CD8-positive, alpha-beta memory T cell (primary cell): ENCODE measurements at places on chromosomes 11 and 22.
A peak's percentile ranks its signal among the peaks of the same experiment; 100 is the strongest.

GRCh38 chr11:111938687-111939160, 1.6 kb downstream of the DIXDC1 start:
- peak; percentile 15 for DNase-seq

- DNase-seq, result no peak
Observed at GRCh38 chr11:26730414-26731083, 8.7 kb upstream of the SLC5A12 start.

GRCh38 chr11:96033095-96033494, 109.2 kb upstream of the MTMR2 start:
- DNase-seq, result no peak

DNA sequence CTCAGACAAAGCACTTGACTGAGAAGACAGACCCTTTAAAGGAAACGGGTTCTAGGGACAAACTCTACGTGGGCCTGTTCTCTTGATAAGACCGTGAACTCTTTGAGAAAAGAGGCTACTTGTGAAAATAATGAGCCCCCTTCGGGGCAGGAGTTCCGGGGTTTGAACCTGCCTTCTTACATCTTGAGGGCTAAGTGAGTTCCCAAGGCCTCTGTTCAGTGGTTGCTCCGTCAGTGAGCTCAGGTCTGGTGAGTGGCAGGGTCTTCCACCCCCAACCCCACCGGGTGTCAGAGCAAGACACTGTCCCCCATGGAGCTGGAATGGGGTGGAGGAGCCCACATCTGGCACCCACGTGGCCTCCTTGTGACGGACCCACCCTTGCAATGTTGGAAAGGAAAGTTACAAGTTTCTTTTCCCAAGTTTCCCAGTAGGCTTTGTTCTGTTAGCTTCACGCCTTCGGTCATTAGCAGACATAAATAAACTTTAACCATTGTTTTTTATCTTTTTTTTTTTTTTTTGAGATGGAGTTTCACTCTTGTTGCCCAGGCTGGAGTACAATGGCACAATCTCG, 6.3 kb upstream of the SAMM50 start:
- DNase-seq, result no peak

DNA sequence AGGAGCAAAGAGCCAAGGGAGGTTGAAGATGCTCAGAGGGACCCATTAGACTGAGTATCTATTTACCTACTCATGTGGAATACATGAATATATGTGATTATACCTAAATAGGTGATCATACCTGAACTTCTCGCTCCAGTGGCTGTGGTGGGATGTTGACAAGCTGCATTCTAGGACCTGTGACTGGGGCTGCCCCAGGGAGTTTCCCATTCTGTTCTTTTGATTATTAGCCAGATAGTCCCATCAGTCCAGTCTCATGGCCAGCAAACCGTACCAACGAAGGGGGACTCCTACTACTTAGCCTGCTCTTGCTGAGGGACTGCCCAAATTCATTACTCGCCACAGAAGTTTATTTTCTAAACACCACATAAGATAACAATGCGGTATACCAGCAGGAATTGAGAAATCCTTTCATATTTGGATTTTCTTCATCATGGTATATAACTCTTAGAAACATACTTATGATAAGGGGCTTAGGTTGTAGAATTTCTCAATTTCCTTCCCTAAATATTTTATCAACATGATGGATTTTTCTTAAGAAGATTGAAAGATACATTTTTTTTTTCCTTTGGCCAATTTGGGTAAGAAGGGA, 273.9 kb downstream of the NTM start:
- DNase-seq, result no peak

DNA sequence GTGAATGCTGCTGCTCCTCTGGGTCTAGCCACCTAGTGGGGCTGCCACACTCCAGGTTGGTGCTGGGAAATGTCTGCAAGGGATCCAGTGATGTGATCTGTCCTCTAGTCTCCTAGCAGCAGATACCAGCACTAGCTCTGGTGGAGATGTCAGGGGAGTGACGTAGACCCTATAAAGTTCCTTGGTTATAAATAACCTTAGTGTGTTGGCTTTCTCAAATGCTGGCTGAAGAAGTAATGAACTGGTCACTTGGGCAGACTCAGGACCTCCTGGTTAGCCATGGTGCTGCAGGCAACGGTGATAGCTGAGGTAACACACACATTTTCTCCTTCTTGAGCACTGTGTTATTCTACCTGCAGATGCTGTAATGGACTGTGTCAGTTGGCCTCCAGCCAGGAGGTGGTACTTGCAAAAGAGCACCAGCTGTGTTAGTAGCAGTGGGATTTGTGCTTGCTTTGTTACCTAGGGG, 35.5 kb downstream of the BBOX1 start:
- DNase-seq, result no peak

DNA sequence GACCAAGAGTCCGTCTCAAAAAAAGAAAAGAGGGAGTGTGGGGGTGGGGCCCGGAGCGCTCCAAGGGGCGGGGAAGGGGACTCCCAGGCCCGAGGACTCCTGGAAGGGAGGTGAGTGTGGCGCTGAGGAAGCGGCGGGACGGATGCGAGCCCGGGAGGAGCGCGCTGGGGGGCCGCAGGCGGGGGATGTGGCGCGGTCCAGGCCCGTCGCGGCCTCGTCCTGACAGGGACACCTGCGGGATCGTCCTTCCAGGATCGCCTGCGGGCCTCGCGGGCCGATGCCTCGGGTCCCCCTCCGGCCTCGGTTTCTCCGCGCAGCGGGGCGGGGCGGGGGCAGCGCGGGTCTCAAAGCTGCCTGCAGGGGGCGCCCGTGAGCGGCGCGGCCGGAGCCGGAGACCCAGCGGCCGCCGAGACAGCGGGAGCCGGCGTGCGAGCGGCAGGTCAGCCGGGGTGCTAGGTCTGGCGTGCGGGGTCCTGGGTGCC, 3.8 kb upstream of the ADORA2A start:
- peak; percentile 73 for DNase-seq

DNA sequence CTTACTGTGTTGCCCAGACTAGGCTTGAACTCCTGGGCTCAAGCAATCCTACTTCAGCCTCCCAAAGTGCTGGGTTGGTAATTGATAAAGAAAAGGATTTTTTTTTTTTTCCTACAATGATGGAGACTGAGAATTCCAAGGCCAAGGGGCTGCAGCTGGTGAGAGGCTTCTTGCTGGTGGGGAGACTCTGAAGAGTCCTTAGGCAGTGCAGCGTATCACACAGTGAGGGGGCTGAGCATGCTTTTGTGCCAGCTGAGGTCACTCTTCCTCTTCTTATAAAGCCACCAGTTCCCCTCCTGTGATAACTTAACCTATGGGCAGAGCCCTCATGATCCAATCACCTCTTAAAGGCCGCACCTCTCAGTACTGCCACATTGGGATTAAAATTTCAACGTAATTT, 28.2 kb upstream of the CCDC81 start:
- DNase-seq, result no peak

DNA sequence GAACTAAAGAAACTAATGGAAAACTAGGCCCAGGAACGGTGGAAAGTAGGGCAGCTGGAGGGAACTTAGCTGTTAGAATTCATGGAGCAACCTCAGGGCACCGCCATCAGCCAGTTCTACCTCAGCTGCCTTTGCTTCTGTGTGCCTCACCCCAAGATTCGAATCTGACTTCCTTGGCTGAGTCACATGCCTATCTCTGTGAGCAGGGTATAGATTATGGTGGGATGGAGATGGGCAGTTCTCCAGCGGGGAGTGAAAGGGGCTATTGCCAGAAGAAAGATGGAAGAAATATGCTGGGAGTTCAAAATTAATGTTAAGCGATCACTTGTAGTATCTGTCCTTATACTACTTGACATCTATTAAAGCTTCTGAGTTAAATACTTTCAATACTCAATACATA, 18.9 kb upstream of the VWA5A start:
- DNase-seq, result no peak

GRCh38 chr11:112255067-112255720, 5.5 kb downstream of the PLET1 start:
- no peak for DNase-seq

DNA sequence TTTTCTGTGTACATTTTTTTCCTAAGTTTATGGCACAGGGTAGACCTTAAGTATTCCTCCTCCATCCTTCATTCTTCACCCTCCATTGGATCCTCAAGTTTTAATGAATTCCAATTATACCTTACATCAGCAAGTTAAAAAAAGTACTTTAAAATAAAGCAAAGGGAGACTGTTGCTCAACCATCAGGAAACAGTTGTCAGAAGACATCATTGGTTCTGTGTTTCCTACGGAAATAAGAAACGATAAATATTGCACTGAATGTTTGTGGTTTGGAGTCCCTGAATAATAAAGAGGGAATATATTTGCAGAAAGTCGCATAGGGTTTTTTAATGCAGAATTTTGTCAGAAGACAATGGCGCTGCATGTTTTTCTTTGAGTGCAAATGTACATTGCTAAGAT, 28.1 kb upstream of the LDHA start:
- no peak for DNase-seq

- DNase-seq, result no peak
Observed at GRCh38 chr11:96393753-96394348, 4.0 kb downstream of the JRKL start.

- DNase-seq, result no peak
Observed at GRCh38 chr22:29840498-29840897, 2.4 kb upstream of the ASCC2 start.

DNA sequence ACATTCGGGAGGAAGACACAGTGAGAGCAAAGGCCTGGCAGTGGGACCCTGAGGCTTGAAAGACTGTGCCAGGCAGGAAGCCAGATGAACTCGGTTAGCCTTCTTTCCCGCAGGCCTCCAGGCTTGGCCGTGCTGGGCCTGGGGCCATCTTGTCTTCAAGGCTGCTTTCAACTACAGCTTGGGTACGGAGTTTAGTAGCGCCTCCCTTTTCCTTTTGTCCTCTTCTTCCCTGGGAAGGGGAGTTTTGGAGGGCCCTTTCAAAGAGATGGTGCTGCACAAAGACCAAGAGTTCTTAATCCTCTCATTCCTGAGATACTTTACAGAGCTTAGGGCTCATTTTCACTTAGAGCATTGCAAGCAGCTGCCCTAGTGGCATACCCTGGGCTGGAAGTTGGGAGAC, 87.5 kb downstream of the TP53I11 start:
- no peak for DNase-seq

- DNase-seq, result no peak
Observed at GRCh38 chr22:39543095-39543494, 10.5 kb upstream of the RPS19BP1 start.

GRCh38 chr11:12719221-12719620, 45.0 kb downstream of the TEAD1 start:
- no peak for DNase-seq

DNA sequence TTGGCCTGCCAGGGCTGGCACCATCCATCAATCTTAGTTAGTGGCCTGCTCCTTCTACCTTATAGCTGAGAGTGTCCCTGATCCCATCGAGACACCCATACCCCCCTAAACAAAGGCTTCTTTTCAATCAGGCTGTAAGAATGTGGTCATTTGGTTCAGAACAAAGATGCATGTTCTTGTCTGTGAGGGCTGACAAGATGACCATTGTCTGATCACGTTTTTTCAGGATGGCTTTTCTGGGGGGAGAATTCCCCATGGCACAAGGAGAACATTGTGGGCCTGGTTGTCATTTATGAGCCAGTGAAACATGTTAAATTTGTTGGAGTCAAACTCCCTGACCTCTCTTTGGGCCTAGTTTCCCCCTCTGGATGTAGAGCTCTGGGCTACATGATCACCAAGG, 160.4 kb downstream of the INSC start:
- DNase-seq, result no peak

DNA sequence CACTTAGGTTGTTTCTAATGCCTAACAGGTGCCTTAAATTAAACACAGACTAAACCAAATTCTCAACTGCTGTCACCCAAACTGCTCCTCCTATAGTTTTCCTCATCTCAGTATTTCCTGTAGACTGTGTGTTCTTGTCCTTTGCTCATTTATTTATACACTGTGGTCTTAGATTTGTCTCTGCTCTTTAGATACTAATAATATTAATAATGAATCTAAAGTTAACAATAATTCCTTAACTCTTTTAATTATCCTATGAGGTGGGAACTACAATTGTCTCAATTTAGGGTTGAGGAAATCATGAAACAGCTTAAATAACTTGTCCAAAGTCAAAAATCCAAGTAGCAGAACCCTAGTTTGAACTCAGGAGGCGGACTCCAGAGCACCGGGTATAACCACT, 43.9 kb upstream of the YPEL1 start:
- no peak for DNase-seq

DNA sequence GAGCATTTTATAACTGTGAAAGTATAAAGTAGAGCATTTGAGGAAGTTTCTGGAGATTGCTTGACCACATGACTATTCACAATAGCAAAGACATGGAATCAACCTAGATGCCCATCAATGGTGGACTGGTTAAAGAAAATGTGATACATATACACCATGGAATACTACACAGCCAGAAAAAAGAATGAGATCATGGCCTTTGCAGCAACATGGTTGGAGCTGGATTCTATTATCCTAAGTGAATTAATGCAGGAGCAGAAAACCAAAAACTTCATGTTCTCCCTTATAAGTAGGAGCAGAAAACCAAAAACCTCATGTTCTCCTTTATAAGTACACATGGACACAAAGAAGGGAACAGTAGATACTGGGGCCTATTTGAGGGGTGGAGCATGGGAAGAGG, 30.3 kb downstream of the UVRAG start:
- no peak for DNase-seq

DNA sequence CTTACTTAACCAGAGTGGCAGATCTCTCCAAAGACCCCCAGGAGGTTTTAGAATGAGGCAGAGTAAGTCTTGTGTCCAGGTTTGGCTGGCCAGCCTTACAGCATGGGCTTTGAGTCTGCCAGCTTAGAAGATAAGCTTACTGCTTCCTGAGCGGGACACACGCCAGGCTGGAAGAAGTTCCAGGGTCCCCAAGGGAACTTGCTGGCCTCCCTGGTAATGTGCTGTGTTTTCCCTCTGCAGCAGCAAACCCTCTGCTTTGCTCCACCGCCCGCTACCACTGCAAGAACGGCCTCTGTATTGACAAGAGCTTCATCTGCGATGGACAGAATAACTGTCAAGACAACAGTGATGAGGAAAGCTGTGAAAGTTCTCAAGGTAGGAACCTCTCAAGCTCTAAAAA, 154.2 kb downstream of the LDLRAD3 start:
- no peak for DNase-seq

- DNase-seq, result no peak
Observed at GRCh38 chr11:128689591-128689947, 4.3 kb upstream of the FLI1 start.
